ENCODE measurements at places on chromosomes 2 and 18.

GRCh38 chr2:207932106-207932505 is 93.2 kb downstream of the PLEKHM3 start:
- no peak for DNase-seq

DNA sequence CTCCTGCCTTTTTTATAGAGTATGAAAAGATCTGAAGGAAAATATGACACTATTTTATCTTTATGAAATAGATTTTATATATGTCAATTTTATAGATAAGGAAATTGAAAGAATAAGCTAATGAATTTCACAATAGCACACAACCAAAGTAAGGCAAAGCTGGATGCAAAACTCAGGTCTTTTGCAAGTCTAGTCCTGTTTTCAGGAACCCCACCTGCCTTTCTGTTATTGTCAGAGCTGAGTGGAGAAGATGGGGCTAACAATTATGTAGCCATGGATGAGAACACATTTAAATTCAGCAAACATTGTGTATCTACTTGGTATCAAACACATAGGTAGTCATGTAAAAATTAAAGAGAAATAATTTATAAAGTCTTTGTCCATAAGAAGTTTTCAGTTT is 161.5 kb upstream of the ZEB2 start:
- no peak for DNase-seq

GRCh38 chr2:183079139-183079775 is 710 bp downstream of the DUSP19 start:
- DNase-seq: peak; percentile 22

DNA sequence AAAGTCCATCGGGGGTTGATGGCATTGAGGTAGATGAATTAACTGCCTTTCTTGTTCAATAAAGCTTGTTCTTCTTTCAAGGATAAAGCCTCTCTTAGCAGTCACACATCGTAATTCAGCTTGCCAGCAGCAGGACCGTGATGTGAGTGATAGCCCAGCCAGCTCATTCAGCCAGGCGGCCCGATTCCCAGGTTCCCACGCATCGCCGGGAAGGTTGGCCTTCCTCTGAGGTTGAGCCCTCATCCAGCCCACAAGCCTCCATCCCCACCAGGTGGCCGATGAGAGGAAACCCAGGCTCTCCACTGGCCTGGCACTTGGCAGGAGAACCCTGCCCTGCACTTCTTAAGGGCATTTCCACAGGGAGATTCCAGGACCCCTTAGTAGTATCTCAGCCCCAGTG is 4.7 kb downstream of the AGAP1 start:
- DNase-seq: no peak

DNA sequence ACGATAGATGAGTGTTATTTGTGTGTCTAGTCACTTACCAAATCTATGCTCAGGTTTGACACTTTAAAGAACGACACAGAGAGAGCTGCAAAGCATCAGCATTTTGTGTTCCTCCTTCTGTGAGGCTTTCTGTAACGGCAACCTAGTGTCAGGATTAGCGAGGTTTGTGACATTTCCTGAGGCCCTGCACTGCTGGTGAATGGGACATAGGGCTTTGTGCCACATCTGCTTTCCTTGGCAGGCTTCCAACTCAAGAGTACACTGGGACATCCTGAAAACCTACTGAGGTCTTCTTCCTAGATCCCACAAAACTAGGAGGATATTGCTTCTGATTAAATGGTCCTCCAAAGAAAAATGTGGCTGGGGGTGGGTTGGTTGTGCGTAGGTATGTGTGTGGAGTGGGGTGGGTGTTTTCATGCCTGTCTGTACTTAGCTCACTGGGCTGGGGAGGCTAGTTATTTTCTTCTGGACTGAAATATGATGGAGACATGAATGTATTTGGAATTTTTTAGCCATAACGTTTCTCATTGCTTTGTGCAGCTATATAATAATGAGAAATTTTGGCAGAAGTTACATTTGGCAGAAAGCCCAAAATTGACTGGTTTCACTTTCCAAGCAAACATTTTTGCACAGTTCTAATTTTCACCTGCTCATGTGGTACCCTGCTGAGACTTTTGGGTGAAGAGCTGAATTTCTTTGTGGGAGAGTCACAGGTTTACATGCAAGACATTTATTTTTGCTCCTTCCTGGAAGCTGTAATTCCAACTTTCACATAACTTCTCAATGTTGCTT is 308.4 kb downstream of the XIRP2 start:
- DNase-seq: peak; percentile 49

DNA sequence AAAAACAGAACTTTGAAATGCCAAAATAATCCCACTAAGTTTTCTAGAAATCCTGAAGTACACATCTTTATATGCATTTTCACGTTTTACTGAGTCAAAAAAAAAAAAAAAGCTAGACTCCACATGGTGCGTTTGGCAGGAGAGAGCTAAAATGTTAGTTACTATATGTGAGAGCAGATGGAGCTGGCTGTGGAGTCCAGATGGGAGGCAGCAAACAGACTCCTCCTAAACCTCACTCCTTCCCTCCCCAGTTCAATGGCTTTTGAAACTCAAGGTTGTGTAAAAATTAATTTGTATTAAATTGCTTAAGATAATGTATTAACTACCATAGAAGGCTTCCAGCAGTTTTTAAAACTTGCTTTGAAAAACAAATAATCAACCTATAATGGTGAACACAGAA is 248.8 kb downstream of the AGPS start:
- DNase-seq: no peak

DNA sequence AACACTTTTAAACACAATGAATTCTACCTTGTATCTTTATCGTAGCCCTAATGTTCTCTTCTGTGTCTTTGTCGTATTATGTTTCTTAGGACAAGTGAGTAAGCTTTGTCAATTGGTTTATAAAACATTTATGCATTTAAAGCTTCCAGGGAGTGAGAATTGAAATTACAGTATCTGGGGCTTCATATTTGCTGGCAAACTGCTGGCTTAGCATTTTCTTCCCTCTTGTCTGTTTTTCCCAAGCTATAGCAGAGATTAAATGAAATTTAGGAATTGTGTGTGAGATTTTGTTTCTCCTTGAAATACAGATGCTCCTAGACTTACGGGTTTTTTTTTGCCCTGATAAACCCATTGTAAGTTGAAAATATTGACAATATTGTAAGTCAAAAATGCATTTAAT is 73.3 kb downstream of the FMNL2 start:
- DNase-seq: no peak

- DNase-seq: no peak
Measured at GRCh38 chr2:175372704-175373701, 191.5 kb upstream of the ATP5MC3 start.
